ENCODE measurements at places on chromosomes 1 and 21.

DNA sequence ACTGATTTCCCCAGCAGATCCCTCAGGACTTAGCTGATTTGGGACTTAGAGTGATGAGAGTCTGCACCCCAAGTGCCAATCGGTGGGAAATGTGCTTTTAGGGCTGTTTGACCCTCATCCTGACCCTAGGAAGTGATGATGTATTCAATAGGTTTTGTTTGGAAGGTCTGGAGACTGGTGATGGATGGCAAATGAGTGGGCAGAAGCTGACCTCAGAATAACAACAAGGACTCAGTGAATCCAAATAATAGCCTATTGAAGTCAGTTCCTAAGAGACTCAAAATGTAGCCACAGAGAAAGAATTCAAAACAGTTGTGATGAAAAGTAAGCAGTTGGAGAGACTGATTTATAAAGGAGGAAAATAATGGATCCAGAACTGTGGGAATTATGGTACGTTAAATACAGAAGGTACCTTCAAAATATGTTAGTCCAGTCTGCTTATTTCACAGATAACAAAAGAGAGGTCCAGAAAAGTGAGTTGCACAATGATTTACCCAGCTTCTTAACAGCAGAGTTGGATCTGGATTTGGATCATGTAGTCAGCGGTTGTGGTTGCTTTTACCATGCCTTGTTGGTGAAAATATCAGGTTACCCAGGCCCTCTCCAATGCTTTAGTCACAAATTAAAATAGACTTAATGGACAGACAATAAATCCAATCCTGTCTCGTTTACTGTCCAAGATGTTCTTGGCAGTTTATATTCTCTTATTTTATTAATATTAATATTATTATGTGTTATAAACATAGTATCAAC, 123.0 kb upstream of the PTBP2 start:
- no peak for DNase-seq

DNA sequence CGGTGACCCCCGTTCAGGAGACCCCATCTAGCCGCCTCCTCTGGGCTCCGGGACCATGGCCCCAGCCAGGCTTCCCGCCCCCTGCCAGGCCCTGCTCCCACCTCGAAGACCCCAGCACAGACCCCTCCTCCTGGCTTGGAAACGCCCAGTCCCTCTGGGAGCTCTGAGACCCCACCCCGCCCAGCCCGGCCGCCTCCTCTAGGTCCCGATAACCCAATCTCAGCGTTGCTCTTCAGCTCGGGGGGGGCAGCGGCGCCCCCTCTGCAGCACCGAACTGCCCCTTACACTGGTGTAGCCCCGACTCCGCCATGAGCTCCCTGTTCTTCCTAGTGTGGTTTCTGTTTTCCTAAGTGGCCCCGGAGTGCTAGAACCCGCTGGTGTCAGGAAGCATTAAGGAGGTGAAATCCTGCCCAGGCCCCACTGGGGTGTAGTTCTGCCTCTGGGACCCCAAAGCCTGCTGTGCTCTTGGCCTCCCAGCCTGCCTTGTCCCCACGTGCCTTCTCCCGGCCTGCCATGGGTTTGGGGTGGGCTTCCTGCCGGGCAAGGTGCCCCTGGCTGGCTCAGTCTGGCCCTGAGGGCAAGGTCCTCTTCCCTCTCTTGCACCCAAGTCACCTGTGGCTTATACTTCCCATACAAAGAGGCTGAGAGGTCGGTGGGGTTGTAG, 10.7 kb upstream of the MMEL1 start:
- no peak for DNase-seq

GRCh38 chr1:167629681-167630567, at the start of gene RCSD1:
Gene RCSD1, plus strand, starts transcription at chr1:167630232. Its CDS starts 192 bp downstream, at chr1:167630424.
- no peak for DNase-seq

DNA sequence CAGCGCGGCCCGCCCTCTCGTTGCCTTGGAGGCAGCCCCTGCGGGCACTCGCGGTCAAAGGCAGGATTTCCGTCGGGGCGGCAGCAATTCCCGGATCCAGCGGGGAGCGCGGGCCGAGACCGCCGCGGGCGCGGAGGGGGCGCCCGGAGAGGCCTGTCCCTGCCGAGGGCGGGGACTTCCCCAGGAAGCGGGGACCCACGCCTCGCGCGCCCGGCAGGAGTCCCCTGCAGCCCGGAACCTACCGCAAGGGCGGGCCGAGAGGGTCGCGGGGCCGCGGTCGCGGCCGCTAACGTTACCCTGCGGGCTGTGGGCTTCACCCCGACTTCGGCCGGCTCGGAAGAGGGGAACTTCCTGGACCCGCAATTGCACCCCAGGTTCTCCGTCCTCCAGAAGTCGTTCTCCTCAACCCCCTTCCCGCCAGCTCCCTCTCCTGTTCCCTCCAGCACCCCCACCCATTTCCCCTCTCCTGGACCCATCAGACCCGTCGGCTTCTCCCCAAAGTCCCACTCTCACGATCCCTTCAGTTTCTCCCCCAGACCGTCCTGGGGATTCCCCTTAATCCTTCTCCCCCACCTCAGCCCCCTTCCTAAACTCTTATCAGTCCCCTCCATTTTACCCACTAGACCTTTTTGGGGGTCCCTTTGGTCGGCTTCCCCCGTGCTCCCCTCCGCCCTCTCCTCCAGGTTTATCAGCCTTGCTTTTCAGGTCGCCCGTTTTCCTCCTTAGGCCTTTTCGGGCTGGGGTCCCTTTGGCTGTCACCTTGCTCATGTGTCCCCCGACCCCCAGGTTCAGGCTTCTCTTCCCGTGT, 604 bp downstream of the FGR start:
- DNase-seq: peak; percentile 48
